ENCODE measurements at places on chromosomes 1 and 21.

GRCh38 chr1:74830766-74831165 lies 97.8 kb downstream of the TYW3 start:
- no peak for DNase-seq

- no peak for DNase-seq
Observed at GRCh38 chr1:166057650-166058049, 109.2 kb downstream of the FAM78B start.

DNA sequence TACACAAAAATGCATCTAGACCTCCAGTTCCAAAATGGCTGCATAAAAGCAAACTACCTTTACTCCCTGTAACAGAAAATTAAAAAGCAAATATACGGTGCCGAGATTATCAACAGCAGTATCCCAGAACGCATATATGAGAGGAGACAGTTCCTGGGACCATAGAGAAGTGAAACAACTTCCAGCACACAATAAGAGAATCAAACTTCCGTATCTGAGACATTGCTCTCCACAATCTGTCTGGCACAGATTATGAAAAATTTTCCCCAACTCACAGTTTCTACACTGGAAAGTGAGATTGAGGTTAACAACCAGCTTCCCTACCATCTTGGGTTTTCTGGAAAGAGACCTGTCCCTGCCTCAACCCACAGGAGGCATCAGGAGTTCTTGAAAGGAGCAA lies 47.2 kb upstream of the ST6GALNAC3 start:
- no peak for DNase-seq

GRCh38 chr1:111161843-111162487 lies 21.9 kb downstream of the CEPT1 start:
- no peak for DNase-seq

- peak; percentile 66 for DNase-seq
Observed at GRCh38 chr1:206581571-206581981, 30.7 kb downstream of the EIF2D start.

DNA sequence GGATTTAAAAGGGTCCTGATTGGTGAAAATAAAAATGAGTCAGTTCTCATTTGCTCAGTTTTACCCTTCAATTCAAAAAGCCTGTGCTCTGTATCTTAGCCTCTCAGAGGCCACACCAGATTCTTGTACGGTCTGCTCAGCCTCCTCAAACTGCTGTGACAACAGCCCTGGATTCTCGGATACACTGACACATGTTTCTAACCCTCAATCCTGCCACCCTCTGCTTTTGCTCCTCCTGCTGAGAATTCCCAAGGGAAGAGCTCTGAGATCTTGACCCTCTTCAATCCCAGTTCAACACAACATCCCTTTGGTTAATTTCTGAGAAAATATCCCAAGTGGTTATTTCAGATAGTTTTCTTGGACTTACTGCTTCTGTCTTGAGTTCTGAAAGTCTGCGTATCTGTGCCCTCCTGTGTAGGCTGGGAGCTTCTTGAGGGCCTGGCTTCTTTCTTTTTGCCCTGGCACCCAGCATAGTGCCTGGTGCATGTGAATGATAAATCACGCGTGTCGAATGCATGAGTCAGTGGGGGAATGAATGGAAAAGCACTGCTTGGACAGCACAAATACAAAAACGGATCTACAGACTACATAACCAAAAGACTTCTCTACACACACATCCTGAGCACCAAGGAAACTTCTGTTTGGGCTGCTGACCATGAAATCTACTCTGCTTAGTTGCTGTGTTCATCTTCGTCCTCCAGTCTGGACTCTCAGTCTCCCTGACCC lies 24.5 kb downstream of the IRF2BP2 start:
- no peak for DNase-seq

- no peak for DNase-seq
Observed at GRCh38 chr1:110927484-110928075, 36.1 kb downstream of the LRIF1 start.

- DNase-seq = no peak
Observed at GRCh38 chr1:211750599-211750998, 75.2 kb upstream of the NEK2 start.

- no peak for DNase-seq
Observed at GRCh38 chr1:66764994-66765578, 12.8 kb downstream of the DYNLT5 start.

DNA sequence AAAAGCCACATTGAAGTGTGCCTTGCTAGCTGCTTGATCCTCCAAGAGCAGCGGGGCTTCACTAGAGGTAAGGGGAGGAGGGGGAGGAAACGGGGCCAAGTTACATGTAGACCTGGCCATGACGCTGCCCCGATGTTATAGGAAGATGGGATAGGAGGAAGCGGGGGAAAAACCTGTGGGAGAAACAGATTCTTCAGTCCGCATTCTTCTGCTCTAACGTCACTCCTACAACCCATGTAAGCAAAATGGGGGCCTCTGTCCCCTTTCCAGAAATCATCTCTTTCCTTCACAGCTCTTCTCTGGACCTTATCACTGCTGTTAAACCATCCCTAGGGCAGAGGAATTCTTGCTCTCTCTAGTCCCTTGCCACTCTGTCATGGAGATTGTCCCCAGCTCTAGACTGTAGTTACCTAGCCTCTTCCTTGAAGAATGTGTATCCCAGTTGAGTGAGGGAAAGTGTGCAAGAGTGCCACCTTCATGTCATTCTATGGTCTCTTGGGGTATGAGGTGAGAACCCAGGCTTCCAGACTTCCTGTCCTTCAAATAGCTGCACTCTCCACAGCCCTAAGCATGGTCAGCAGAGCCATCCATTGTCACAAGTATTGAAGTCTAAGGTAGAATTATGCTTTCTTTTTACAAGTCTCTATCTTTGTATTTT lies 11.4 kb downstream of the PLEKHO1 start:
- no peak for DNase-seq

GRCh38 chr1:103144681-103145080 lies 36.4 kb upstream of the COL11A1 start:
- no peak for DNase-seq

DNA sequence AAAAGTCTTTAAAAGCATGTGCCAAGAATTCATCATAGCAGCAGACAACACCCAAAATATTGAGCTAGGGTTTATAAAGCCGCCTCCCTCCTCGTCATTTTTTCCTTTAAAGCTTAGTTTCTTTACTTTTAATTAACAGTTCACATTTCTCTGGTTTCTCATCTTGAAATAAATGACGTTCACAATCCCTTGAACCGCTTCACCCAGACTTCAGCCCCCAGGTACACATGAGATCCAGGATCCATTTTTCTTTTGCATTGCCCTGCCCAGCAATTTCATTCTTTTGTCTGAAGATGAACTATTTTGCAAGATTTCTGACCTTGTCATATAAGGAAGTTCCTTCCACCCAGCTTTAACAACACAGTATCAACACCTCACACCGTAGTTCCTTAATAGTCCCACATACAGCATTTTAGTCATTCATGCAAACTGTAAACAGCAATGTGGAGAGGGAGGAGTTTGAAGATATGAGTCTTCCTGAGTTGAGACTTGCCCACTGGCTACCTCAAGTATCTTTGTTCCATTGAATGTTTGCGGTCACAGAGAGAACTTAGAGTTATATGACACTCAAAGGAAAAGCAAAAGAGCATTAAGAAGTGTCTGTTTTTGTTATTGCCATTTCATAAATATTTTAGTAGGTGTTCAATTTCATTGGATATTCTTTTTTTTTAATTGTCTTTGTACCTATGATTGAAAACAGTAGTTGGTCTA lies 35.3 kb upstream of the CACYBP start:
- no peak for DNase-seq

GRCh38 chr1:109475261-109475660 lies 8.4 kb upstream of the ATXN7L2 start:
- no peak for DNase-seq

All from stimulated activated CD8-positive, alpha-beta memory T cell treated with anti-CD3 and anti-CD28 coated beads, Interleukin-4, amount 100 ng/mL, for 1 hour (primary cell).